ENCODE measurements at places on chromosomes 3 and 15.

DNA sequence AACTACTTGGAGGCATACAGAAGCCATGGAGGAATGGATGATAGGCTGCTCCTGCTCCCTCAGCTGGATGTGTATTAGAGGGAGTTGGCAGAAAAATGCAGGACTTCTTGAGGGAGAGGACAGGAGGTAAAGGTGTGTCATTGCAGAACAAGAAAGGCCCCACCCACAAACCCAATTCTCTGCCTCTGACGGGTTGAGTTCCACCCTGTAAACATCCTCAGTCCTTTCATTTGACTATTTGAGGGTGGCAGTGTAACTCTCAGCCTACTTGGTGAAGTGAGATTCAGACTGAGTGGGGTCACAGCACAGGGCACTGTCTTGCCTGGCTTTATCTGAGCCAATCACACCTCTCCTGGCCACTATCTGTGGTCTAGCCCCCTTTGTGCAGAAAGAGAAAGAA, at the start of gene TPRG1:
TPRG1 (plus strand) TSS at position 265 of the 400 bp plus-strand sequence. CDS start 35,414 bp downstream, outside the sequence.
- no peak for DNase-seq

DNA sequence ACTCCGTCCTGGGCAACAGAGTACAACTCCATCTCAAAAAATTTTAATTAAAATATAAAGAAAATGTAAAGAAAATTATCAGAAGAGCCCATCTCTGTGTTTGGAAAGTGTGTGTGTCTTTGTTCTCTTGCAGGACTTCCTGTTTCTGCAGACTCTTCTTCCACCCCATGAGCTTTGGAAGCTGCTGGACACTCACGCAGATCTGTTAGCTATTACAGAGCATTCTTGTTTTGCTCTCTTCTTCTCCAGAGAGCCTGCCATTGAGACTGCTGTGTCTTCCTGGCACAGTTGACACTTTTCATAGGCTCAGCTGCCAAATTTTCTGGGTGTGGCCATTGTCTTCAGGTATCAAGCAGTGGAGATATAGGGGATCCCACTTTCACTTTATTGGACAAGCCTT, 6.0 kb upstream of the CCR8 start:
- DNase-seq: no peak

DNA sequence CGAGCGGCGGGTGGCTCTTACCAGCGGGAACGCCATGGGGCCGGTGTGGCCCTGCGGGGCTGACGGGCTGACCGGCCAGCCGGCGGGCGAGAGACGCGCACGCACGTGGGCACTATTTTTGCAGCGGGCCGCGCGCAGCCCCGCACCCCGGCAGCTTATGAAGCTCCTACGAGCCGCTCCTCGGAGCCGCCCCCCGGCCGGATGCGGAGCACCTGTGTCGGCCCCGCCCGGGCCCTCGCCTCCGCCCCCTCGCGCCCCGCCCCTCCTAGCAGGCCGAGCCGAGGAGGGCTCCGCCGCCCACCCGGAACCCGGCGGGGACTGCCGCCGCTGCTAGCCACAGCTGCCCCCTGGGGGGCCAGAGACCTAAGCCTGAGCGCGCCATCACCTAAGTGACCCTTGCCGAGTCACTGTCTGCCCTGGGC, 683 bp upstream of the CPEB1 start:
- DNase-seq: peak; percentile 19

GRCh38 chr15:85793641-85794597, 806 bp downstream of the KLHL25 start:
- DNase-seq: peak; percentile 27

DNA sequence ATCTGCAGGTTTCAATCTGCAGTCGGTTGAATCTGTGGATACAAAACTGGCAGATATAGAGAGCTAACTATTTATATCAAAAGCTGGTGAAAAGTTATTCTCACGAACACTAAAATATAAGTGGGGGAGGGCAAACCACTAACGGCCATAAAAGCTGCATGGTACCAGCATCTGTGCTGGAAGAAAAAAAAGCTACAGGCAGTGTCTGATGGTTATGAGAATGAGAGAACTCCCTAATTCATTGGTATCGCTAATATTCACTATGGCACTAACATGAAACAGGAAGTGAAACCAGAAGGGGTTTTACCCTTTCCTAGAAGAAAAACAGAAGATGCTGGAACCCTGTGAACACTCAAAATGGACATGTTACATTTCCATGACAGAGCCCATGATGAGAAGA, 15.9 kb downstream of the CEP70 start:
- DNase-seq: no peak

Measured in activated CD4-positive, alpha-beta T cell treated with anti-CD3 and anti-CD28 coated beads, Interleukin-2, amount 50 U/mL, for 1 hour (primary cell).